ENCODE measurements at places on chromosomes 3 and 15. TPM values are rescaled to one million over a fixed set of nuclear protein-coding genes. Genes with fewer than 3 reads are reported as not detected.

UROC1 gene
- total RNA-seq: not detected

C3orf22 gene
- not detected for total RNA-seq

MASP1 gene
- not detected for total RNA-seq

MCF2L2 gene
- total RNA-seq: 0.28 TPM

OR5K4 gene
- total RNA-seq: not detected
